ENCODE measurements at places on chromosomes 5 and 9.

- DNase-seq: no peak
These were observed 6.4 kb upstream of the SLC12A7 start for GRCh38 chr5:1118231-1118698.

- no peak for DNase-seq
These were observed 5.1 kb upstream of the DBH start for GRCh38 chr9:133631111-133631510.

DNA sequence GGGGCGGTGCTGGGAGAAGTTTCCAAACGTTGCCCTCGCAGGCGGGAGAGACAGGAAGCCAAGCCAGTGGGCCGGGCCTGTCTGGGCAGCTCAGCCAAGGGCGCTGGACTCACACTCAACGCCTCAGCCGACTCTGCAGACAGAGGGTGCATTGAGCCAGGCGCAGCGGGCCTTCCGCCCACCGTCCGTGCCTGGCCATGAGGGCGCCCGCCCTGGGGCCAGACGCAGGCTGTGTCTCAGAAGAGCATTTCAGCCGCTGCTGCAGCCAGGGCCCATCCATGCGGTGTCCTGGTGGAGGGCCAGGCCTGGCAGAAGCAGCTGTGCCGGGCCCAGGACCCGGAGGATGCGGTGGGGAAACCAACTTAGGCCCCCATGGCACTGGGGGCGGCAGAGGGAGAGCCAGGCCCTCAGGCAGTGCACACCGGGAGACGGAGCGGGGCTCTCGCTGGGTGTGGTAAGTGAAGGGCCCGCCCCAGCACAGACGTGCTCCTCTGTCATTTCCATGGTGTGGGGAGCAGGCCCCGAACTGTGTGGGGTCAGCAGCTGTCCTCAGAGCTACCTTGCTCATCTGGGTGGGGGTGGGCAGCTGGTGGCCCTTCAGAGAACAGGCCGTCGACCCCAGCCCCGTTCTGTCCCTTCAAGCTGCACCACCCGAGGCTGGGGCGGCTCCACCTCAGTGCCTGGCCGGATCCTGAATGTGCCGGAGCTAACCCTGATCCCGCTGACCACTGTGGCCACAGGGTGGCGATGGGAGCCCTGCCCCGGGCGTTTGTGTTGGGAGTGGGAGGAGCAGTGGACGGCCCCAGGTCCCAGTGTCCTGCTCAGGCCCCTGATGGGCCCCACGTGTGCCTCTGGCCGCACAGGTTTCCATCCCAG is 18.0 kb downstream of the DNLZ start:
- DNase-seq: no peak

GRCh38 chr9:4413856-4414255 is 76.4 kb upstream of the SLC1A1 start:
- DNase-seq: no peak

DNA sequence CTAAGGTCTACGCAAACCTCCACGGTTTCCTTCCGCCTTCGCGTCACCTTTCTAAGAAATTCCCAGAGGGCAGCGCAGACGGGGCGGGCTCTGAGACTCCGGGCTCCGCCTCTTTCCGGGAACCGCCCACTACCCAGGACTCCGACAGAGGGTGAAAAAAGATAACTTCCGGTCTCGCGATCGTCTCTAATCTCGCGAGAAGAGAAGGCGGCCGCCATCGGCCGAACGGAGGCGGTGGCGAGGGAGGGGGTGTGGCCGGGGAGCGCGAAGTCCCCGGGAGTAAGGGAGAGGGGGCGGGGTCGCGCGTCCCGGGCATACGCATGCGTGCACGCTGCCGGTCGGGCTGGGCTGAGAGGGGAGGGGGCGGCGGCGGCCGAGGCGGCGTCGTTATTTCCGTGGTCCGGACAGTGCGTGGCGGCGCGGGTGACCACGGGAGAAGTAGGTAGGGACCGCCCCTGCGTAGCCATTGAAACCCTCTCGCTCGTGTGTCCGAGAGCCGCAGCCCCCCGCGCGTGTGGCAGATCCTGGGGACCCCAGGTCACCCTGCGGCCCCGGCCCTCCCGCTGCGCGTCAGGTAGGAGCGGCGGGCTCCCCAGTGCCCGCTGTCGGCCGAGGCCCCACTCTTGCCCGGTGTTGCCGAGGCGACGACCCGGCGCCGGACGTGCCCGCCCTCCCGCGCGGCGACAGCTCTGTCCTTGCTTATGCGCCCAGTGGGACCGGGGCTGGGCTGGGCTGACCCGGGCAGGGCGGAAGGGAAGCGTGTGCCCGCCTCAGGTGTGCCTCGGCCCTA is at the start of gene NAA35:
Gene NAA35 (plus strand): TSS at position 315 of the 790 bp plus-strand sequence. CDS start 1,014 bp downstream, outside the sequence.
- peak; percentile 91 for DNase-seq

DNA sequence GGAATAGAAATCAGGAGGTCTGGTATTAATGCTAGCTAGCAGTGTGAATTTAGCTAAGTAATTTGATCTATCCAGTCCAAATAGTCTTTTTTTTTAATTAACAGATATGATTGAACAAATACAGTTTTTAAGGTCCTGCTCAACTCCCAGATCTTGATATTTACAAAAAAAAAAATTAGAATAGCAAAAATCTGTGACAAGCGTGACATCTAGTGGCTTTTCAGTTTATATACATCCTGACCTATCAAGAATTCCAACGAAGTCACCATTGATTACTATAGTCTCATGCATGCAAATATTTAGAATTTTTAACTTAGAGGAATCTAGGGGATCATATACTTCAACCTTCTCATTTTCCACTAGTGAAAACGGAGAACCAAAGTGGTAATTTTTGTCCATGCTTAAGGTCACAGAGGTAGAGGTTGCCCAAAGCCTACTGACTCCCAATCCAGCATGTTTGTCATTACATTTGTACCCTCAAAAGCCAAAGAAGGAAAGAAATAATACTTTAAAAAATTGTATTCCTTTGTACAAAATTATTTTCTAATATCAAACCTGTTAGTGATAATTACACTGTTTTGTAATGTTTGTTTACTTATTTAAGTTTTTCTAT is 17.6 kb upstream of the TARS1 start:
- DNase-seq: no peak

GRCh38 chr9:6121707-6122106 is 93.9 kb upstream of the IL33 start:
- DNase-seq: no peak

DNA sequence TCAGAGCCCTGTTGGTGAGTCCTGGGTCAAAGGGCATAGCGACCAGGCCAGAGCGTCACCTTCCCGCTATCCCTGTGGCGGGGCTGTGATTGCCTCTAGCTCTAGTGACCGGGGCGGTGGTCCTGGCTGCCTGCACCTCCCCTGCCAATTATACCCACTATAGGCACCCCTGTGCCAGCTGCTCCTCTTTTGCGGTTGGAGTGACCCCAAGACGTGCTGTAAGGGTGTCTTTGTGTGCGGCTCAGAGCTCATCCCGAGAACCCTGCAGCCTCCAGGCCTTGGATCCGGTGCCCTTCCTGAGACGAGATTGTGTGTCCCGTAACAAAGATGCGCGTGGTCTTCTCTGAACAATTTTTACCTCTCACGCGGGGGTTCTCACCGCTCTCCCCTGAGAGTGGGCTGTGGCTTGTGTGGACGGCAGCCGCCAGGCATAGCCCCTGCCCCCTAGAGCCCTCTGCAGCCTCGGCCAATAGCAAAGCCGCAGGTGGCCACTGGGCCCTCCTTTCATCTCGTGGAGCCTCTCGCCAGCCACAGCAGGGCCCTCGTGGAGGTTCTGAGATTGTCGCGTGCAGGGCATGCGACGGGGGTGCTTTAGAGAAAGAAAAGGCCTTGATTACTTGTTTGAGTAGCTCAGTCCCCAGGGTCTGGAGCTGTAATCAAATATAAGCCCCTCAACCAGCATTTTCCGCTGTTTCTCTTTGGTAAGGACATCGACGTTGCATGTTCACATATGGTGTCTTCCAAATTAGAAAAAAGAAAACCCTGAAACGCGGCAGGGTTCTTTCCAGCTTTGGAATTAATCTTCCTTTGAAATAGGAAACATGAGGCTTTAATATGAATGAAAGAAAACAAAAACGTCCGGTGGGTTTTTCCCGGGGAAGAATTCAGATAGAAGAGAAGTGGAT is 10.7 kb downstream of the NKD2 start:
- no peak for DNase-seq

DNA sequence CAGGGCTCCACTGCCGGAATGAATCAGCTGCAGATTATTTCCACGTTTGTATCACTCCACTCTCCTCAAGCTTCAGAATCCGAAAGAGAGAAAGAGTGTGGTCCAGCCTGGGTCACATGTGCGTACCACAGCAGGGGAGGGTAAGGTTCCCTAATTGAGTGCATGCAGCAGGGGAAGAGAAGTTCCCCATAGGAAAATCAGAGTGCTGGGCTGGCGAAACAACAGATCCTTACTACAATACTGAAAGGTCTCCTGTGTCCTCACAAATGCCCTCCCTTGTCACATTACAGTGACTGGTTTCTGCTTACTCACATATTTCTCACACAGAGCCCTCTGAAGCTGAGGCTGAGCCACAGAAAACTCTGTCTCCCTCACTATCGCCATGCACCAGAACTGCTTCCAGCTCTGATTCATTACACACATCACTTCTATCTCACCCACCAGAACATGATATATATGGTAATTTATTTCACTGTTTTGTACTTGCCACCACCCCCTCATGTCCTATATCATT is 532.2 kb upstream of the TUSC1 start:
- no peak for DNase-seq

- DNase-seq: no peak
These were observed 2.0 kb upstream of the DBH start for GRCh38 chr9:133634081-133634691.

- no peak for DNase-seq
These were observed 10.2 kb downstream of the LECT2 start for GRCh38 chr5:135944564-135944963.

DNA sequence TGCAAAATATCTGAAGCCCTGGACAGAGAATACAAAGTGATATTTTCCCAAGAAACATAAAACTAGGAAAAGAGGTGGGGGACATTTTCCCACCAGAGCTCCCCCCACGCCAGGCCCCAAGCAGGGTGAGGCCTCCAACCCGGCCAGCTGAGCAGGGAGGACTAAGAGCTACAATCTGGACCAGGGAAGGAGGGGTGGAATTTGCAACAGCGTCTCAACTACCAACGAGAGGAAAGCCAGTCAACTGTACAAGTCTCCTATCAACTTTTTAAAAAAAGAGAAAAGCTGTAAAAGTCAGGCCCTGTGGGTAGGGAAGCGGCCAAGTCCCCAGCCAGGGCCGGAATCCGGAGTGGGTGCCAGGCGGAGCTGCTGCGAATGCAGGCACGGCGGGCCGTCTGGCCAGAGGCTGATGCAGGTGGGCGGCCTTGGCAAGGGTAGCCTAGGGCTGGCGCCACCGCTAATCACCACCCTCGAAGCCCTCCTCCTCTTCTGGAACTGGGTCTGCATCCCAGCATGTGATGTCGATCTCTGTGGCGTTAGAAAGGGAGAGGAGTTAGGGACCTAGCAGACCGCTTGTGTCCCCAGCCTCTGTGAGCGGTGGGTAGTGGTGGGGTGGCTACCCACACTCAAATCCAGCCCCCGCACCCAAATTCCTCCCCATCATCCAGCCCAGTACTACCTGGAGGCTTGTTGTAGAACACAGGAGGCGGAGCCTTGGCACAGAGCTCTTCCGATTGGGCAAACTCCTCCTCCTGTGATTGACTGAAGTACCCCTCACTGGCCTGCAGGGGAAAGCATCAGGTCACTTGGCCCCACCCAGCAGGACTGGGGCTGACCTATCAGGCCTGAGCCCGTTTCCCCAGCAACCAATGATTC is 10.6 kb downstream of the PRR7 start:
- peak; percentile 93 for DNase-seq

DNA sequence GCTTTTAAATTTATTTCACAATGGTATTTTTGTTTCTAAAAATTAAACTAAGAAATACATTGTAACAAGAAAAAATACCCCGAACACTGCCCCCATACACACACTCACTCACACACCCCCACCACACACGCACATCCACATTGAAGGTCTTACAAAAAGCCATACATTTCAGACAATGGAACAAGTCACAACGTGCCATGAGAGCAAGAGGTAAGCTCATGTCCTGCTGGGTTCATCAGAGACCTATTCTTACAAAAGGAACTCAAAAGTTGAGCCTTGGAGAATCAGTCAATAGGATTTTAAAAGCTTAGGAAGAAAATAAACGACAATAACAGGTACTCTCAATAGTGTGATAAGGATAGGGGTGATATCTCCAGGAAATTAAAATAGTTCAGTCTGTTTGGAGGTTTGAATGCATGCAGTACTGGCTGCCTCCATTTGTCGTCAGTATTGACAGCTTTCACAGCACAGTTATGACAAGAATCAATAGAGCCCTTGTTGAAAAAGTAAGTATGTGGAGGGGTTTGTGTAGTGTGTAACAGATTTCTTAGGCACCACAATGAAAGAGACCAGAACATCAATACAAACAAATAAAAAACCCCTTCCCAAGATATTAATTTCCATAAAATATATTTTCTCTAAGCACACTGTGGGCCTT is 1826.2 kb upstream of the CDH6 start:
- DNase-seq: no peak

Measured in AG09319 (cell line).